T47D (cell line): ENCODE measurements at places on chromosomes 4 and X.

DNA sequence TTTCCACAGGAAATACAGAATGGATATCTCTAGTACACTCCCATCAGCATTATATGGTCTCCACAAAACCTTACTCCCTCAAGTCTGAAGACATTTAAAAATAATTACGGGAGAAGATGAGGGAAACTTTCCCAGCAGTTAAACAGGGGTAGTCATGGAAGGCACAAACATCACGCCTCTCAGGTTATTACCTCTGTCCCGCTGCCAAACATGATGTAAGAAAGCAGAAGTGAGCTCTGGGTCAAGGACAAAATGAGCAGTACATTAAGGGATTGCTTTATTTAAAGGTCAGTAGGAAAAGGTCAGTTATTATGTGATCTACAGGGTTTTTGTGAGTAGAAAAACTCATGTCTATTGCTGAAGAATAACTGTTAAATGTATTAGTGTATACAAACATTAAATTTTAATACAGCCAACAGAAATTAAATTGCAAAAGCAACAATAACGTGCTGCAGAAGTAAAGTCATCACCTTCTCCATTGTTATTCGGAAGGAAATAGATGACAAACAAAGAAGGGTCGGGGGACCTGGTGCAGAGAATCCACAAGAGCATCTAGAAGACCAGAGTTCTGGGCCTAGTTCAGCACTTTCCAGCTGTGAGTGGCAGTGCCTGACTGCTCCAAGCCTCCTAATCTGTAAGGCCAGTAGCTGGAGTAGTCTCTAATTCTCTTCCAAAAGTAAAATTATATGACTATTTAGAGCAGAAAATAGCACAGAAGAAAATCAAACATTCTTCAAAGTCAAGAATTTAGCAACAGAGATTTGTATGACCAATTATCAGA is 171.2 kb downstream of the PPP3CA start:
- DNase-seq = no peak

DNA sequence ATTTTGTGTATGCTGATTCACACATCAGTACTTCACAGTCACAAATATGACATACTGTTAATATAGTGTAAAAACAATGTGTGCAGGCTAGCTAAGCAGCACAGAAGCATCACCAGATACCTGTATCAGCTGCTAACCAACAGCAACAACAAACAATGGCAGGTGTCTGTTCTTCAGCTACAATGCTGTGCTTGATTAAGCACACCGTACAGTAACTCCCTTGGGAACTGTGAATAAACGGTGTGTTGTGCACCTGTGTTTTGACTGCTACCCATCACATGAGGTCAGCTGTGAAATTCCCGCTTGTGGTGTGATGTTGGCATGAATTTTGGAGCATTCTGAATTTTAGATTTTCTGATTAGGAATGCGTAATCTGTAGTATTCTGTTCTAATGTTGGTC is 379.7 kb upstream of the FAT1 start:
- DNase-seq = no peak

- no peak for DNase-seq
These were observed 5.7 kb upstream of the NHS start for GRCh38 chrX:17369309-17369708.

DNA sequence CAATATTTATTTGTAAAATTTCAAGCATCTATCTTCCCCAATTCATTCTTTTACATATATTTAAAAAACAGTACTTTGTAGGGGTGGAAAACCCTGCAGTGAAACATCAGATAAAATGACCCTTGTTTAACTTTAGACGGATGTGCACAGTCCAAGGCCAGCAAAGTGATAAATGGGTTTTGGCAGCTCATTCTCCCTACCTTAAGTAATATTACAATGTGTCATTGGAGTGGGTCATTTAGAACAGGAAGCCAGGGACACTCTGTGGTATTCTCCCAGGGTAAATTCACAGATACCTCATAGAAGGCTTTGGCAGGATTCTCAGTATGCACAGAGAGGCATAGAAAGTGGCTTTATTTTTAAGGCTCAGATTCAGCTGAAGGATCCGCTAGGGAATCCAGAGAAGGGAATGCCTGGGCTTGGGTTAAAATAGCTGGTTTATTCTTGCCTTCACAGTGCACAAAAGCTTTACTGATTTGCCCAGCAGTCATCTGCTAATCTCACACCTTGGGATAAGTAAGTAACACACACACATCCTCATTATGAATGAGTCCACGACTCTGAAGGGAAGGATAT is 206.7 kb downstream of the RASL11B start:
- DNase-seq = no peak

DNA sequence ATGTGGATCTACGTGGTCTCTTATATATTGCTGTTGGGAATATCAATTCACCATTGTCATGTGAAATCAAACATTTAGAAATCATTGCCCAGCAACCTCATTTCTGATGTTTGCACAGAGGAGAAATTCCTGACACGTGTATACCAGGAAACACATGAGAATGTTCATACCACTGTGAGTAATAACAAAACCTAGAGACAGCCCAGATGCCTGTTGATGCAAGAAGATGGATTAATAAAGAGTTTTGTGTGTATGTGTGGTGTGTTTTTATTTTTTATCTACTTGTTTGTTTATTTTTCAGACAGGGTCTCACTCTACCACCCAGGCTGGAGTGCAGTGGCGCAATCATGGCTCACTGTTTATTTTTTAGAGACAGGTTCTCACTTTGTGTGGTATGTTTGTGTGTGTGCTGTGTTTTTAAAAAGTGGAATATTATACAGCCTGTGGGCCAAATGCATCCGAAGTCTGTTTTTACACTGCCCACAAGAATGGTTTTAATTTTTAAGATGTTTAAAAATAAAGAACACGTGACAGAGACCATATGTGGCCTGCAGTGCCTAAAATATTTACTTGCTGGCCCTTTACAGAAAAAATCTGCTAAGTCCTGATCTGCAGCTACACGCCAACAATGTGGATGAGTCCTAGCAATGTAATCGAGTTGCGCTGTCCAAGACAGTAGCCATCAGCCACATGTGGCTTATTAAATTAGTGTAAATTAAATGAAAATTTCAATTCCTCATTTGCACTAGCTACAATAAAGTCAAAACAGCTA is 39.2 kb downstream of the TXLNG start:
- no peak for DNase-seq

GRCh38 chrX:42695800-42696358 is 82.1 kb downstream of the PPP1R2C start:
- no peak for DNase-seq

GRCh38 chrX:39204353-39204752 is 403.1 kb downstream of the MID1IP1 start:
- no peak for DNase-seq

- no peak for DNase-seq
These were observed 173.0 kb downstream of the SPCS3 start for GRCh38 chr4:176492646-176493302.

DNA sequence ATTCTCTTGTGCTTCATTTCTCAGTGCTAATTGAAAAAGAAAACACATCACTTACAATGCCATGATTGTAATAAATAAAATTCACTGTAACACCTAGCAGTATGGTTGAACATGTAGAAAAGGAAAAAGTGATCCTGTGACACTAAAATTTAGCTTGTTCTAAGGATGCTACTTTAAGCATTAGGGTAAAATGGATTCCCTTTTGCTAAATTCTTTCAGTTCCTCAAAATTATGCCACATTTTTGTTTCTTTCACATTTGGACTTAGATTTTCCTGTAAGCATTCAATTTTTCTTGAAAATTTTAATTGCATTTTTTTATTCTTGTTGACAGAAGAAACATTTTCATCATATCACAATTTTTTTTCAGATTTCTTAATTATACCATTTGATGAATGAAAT is 19.4 kb downstream of the TET2 start:
- DNase-seq = no peak

DNA sequence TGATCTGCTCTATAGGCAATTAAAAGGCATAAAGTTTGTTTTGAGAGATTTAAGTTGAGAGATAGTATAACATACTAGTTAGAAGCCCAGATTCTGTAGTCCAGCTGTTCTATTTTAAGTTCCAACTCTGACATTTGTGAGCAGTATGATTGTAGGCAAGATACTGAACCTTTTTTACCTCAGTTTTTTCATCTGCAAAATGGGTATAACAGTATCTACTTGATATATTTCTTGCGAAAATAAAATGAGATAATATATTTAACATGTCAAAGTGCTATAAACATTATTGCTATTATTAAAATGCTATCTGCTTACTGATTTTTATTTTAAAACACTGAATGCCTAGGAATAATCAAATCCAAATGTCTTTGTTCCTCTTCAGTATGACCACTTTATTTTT is 19.2 kb downstream of the TMPRSS11F start:
- no peak for DNase-seq

DNA sequence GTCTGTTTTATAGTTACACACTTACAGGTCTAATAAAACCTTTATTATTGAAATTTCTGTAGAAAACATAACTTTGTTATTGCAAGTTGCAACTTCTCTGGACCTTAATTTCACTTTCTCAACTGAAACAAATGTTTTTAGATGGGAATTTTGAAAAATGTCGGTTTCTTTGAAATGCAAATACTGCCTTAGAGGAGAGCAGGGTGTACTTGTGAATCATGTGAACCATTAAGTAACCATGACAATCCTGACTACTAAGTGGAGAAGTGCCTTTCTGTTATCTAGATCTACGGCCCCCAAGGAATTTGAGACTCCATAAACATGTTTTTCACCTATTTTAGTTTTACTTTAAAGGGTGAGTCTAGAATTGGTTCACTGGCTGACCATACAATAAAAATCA is 8.5 kb upstream of the ARMCX2 start:
- no peak for DNase-seq

GRCh38 chr4:147318586-147318985 is 162.3 kb upstream of the EDNRA start:
- DNase-seq = no peak

DNA sequence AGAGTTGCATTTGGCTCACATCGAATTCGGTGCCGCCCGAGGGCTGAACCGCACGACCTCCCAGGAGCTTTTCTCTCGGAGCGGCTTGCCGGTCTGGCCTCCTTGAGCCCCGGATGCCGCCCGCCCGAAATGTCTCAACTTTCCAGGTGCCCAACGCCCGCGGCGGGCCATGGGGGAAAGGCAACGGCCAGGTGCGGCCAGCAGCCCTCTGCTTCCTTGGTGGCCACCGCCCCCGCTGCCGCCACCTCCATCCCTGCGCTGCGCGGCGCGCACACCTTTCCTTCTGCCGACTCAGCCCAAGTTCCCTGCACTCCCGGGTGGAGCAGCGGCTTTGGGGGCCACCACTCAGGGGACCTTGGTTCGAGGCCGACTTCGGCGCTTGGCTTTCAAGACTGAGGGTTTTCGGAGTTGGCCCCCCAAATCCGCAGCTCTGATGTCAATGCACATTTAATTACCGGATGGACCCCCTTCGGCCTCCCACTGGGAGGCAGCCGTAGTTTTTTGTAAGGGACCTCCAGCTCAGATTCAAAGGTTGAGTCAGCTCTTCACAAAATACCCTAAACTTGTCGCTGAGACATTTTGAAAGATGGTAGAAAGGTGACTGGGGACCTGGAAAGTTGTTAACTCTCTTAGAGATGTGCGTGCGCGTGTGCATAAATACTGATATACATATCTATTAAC is 1.1 kb downstream of the AFF2 start:
- no peak for DNase-seq

- no peak for DNase-seq
These were observed 807.2 kb downstream of the GLUD2 start for GRCh38 chrX:121854614-121854911.

DNA sequence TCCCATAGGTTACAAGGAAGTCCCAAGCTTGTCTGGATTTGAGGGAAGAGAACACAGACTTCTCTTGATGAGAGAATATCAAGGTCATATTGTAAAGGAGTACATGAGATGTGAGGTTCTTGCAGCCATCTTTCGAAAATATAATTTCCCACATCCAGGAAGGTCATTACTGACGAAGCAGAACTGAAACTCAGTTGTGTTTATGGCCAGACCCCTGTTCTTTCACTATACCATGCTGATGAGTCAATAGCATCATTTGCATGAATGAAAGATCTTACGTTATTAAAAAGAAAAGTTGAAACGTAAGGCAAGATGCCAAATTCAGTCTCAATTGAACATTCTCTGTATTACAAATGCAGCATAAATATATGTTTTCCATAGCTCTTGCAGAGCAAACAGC is 14.2 kb upstream of the CCDC149 start:
- no peak for DNase-seq

- DNase-seq = no peak
These were observed 7.9 kb upstream of the RGS12 start for GRCh38 chr4:3284734-3285557.
